ENCODE measurements at places on chromosomes 11 and 22. TPM values are rescaled to one million over a fixed set of nuclear protein-coding genes. Genes with fewer than 3 reads are reported as not detected.

- peak; percentile 52 for DNase-seq
- peaks cover 40% of the 10 kb centered on the region for H3K27me3 ChIP-seq
- H3K4me1 ChIP-seq = peaks cover 19% of the 10 kb centered on the region
- H3K4me3 ChIP-seq = no peak overlapping the region
These were observed 78.6 kb downstream of the TIMP3 start for GRCh38 chr22:32880061-32880460.

DNA sequence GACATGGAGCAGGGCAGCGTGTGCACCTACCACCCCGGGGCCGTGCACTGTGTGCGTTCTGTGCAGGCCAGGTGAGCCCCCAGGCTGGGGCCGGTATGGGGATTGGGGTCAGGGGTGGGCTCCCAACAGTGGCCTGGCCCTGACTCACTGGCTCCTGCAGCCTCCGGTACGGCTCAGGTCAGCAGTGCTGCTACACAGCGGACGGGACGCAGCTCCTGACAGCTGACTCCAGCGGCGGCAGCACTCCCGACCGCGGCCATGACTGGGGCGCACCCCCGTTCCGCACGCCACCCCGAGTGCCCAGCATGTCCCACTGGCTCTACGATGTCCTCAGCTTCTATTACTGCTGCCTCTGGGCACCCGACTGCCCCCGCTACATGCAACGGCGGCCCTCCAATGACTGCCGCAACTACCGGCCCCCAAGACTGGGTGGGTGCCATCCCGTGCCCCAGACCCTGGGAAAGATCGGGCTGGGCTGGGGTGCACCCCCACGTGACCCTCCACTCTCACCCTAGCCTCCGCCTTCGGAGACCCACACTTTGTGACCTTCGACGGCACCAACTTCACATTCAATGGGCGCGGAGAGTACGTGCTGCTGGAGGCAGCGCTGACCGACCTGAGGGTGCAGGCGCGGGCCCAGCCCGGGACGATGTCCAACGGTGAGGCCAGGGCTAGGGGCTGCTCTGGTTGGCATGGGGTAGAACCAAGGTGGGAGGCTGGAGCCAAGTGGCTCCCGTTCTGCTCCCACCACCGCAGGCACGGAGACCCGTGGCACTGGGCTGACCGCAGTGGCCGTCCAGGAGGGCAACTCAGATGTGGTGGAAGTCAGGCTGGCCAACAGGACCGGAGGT is 4.4 kb downstream of the SUSD2 start:
- peaks cover 6% of the 10 kb centered on the region for H3K4me1 ChIP-seq
- H3K27me3 ChIP-seq = peaks cover 4% of the 10 kb centered on the region
- no peak overlapping the region for H3K27ac ChIP-seq

GRCh38 chr11:11113626-11114025 is 239.4 kb downstream of the CSNK2A3 start:
- no peaks in the 10 kb centered on the region for H3K4me1 ChIP-seq
- H3K27me3 ChIP-seq = peaks cover 7% of the 10 kb centered on the region
- H3K27ac ChIP-seq = no peak overlapping the region
- no peak for DNase-seq
- no peak overlapping the region for H3K4me3 ChIP-seq
- H3K36me3 ChIP-seq = no peaks in the 10 kb centered on the region

- peak overlapping the region; percentile 54 for H3K4me3 ChIP-seq
- H3K4me1 ChIP-seq = peaks cover 18% of the 10 kb centered on the region
- 0 out of 2 replicates have a peak, but pooled peaks cover 4% of the 10 kb centered on the region for H3K36me3 ChIP-seq
- no peak overlapping the region for H3K27ac ChIP-seq
- peaks cover 51% of the 10 kb centered on the region for H3K27me3 ChIP-seq
- DNase-seq = no peak
These were observed 13.0 kb downstream of the PAX6 start for GRCh38 chr11:31798057-31798553.

DNA sequence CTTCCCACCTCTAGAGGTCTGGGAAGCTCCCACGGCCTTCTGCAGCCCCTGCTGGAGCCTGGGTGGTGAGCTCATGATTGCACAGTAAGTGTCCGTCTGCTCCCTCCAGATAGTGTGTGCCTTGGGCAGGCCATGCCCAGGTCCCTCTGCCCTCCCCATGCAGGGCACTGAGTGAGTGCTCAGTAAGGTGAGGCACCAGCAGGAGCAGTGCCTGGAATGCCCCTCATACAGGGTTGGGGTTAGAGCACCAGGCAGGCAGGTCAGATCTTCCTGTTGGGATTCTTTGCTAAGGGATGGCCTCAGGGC is 50.3 kb downstream of the NAT10 start:
- peaks cover 4% of the 10 kb centered on the region for H3K27me3 ChIP-seq
- DNase-seq = no peak
- H3K36me3 ChIP-seq = no peaks in the 10 kb centered on the region
- H3K4me3 ChIP-seq = no peak overlapping the region
- H3K4me1 ChIP-seq = peaks cover 2% of the 10 kb centered on the region
- H3K27ac ChIP-seq = no peak overlapping the region

DNA sequence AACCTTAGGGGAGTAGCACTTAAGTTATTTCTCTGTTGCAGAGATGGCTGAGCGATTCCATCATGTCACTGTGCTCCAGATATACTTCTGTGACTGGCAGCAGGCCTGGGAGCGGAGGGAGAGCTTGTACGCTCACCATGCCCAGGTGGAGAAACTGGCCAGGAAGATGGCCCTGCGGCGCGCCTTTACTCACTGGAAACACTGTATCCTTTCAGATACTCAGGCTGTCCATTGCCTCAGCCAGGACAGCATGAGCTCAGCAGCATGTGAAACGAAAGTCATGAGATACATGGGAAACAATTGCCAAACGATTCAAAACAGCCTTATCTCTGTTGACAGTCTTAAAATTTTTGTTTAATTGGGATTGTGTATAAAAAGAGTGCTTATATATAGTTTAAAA is 78.9 kb downstream of the SFI1 start:
- H3K36me3 ChIP-seq = peaks cover 15% of the 10 kb centered on the region
- H3K27me3 ChIP-seq = no peaks in the 10 kb centered on the region
- DNase-seq = no peak
- H3K4me3 ChIP-seq = no peak overlapping the region

DNA sequence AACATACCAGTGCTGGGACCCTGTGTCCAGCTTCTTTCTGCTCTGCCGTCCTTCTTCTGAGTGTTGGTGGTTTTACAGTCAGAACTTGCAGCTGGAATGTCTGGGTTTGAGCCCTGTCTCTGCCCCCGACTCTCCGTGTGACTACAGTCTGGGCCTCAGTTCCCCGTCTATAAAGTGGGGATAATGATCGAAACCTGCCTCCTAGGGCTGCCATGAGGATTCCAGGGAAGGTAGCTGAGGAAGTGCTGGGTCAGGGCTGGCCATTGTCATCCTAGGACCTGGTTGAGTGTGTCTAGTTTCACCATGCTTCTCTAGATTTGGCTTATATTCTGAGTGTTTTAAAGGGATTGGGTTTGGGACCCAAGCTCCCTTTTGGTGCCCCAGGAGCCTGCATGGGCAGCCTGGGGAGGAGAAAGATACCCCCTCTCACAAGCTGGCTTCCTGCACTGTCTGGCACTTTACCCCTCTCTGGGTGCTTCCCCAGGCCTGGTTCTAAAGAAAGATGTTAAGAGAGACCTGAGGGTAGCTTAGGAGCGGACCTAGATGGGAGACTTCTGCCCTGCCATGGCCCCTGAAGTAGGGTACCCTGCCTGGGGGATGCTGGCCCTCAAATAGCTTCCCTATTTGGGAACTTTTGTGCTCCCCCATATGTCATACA is 49.9 kb downstream of the TSPAN18 start:
- peaks cover 33% of the 10 kb centered on the region for H3K27me3 ChIP-seq
- no peak overlapping the region for H3K4me3 ChIP-seq
- H3K27ac ChIP-seq = no peak overlapping the region
- no peaks in the 10 kb centered on the region for H3K36me3 ChIP-seq
- no peak for DNase-seq

- H3K27me3 ChIP-seq = peaks cover 7% of the 10 kb centered on the region
- no peak overlapping the region for H3K4me3 ChIP-seq
- no peak overlapping the region for H3K27ac ChIP-seq
- no peaks in the 10 kb centered on the region for H3K36me3 ChIP-seq
- no peak for DNase-seq
These were observed 17.8 kb upstream of the TTC12 start for GRCh38 chr11:113296447-113297205.

- no peak overlapping the region for H3K4me3 ChIP-seq
- DNase-seq = no peak
- H3K27ac ChIP-seq = no peak overlapping the region
- H3K4me1 ChIP-seq = peaks cover 32% of the 10 kb centered on the region
- H3K27me3 ChIP-seq = peaks cover 18% of the 10 kb centered on the region
These were observed 3.8 kb upstream of the NPAS4 start for GRCh38 chr11:66417000-66417399.

DNA sequence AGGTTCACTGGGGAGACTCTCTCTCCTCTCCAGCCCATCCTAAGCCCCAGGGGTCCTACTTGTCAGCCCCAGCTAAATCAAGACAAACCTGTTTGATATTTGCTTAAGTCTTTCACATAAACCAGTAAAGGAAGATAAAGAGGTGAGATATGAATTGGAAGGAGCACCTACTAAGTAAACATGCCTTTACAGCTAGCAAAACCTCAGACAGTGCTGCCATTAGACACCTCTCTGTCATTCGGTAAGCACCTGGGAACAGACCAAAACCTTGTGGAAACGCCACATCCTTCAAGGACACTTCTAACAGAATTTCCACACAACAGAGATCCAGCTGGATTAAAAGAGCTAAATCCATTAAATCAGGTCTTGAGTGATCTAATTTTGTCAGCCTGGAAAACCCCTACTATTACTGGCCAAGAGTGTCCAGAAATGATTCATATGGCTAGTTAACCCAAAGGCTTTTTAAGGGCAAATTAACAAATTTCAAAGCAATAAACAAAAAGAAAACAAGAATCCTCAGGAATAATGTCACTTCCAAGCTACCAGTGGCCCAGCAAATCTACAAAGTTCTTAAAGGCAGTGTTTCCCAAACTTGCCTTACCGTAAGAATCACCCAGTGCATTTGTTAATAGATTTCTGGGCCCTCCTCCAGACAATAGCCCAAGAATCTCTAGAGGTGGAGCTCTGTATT is 2.4 kb downstream of the VPS37C start:
- peaks cover 28% of the 10 kb centered on the region for H3K36me3 ChIP-seq
- peak; percentile 42 for DNase-seq
- H3K4me1 ChIP-seq = peaks cover 52% of the 10 kb centered on the region
- H3K27ac ChIP-seq = peak overlapping the region; percentile 34
- H3K4me3 ChIP-seq = peak overlapping the region; percentile 63
- peaks cover 5% of the 10 kb centered on the region for H3K27me3 ChIP-seq

DNA sequence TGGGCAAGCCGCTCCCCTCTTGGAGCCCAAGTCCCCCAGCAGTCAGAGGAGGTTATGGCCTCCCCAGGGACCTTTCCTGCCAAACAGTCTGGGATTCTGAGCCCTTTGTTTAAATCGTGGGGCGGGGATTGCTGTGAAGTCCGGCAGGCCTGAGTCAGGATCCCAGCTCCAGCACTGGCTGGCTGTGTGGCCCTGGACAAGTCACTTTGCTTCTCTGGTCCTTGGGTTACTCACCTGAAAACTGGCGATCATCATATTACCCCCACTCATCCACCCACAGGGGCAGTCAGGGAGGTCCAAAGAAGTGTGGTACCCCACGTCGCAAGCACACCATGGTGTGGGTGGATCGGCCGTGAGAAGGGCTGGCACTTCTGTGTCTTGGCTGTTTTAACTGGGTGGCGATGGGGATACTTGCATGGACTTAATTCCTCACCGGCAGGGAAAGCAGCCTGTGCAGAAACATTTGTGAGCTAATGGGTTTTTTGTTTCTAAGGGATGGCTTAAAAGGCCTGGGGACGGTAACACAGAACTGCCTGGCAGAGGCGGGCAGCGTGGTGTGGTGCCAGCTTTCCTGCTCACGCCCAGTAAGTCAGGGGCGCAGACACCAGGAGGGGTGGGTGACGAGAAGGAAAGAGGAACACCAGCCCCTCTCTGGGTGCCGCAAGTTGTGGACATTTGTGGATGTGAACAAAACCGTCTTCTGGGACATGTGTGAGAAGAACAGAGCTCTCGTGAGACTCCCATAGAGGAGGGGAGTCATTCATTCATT is 31.6 kb upstream of the PRR5 start:
- H3K36me3 ChIP-seq = no peaks in the 10 kb centered on the region
- DNase-seq = no peak
- H3K4me1 ChIP-seq = no peaks in the 10 kb centered on the region
- H3K4me3 ChIP-seq = no peak overlapping the region
- no peak overlapping the region for H3K27ac ChIP-seq

DNA sequence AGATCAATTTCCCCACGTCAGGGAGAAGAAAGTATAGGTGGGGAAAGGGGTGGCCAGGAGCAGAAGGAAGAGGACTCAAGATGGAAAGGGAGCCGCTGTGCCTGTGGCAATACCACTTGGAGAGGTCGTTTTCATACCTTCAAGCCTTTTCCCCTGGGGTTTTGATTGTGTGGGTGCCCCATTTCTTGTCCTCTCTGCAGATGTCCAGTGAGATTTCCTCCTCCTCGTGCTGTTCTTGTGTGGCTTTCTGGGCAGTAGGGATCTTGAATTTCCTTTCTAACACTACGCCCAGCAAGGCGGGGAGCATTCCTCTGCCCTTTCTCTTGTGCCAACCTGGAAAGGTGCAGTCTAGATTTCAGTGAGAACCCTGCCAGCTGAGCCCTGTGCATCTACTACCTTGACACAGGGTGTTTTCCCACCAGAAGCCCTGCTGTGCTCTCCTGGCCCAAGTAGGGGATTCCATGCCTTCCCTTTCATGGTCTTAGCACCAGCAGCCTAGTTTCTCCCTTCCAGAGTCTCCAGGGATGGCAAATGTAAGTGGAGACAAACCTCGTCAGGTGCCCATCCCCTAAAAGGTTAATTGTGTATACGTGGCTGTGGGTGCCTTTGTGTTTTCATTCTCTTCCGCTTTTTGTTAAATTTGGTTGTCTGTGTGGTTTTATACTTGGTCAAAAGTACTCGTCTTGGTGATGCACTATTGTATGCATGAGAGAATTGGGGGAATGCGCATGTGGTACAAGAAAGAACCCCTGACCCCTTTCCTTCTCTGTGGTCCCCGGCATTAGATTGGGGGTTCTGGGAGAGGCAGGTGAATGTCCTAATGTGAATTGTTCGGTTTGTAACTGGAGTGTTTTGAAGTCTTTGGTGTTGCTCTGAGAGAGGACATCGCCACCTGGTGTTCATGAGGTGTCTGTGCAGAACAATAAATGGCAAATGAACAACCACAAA is 71.4 kb upstream of the MPEG1 start:
- peak; percentile 27 for DNase-seq
- no peak overlapping the region for H3K4me3 ChIP-seq
- no peaks in the 10 kb centered on the region for H3K36me3 ChIP-seq
- no peaks in the 10 kb centered on the region for H3K4me1 ChIP-seq

GRCh38 chr22:44246615-44247326 is 66.0 kb downstream of the SHISAL1 start:
- H3K27me3 ChIP-seq = peaks cover 22% of the 10 kb centered on the region
- H3K4me1 ChIP-seq = no peaks in the 10 kb centered on the region
- peaks cover 4% of the 10 kb centered on the region for H3K36me3 ChIP-seq
- H3K4me3 ChIP-seq = no peak overlapping the region
- no peak overlapping the region for H3K27ac ChIP-seq

Gene CST6
- 0.83 TPM for total RNA-seq

Gene PNPLA5
- not detected for total RNA-seq

Gene RBM14
- 65.6 TPM for total RNA-seq

Gene UBQLNL
- total RNA-seq = not detected

Gene ALDH3B1
- 43.0 TPM for total RNA-seq

Gene NCAM1
- not detected for total RNA-seq

Gene NOX4
- total RNA-seq = 5.8 TPM

Gene OR51E2
- 0.10 TPM for total RNA-seq

Gene WBP2NL
- not detected for total RNA-seq

Gene GDPD4
- not detected for total RNA-seq

Data from HFFc6 (cell line).